ENCODE measurements at places on chromosomes 7 and 10. TPM values are rescaled to one million over a fixed set of nuclear protein-coding genes. Genes with fewer than 3 reads are reported as not detected.

- no peak for DNase-seq
Measured at GRCh38 chr7:154096-154799, 38.1 kb upstream of the FAM20C start.

Gene NEUROD6
- not detected for total RNA-seq

Gene ANKRD30A
- total RNA-seq: not detected

DNA sequence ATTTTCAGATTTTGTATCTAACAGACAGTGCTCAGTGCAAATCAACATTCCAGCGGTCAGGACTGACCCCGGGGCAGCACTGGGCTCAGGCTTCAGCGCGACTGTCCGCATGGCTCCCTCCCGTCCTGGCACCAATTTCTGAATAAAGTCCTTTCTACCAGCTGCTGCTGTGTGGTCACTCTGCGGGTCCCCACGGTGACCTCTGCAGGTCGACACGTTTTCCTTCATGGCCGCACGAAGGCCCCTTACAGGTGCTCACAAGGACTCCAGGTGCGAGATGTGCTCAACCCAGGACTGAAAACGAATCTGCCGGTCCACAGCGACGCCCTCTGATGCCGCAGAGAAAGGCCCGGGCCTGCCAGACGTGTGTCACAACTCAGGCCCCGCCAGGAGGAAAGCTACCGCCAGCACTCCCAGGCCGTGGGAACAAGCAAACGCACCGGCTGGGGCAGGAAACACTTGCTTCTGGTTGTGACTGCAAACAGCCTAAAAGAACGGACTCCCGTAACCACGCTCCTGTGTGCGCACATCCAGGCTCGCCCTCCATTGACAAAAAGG, 3.7 kb upstream of the UTF1 start:
- DNase-seq: no peak

DNA sequence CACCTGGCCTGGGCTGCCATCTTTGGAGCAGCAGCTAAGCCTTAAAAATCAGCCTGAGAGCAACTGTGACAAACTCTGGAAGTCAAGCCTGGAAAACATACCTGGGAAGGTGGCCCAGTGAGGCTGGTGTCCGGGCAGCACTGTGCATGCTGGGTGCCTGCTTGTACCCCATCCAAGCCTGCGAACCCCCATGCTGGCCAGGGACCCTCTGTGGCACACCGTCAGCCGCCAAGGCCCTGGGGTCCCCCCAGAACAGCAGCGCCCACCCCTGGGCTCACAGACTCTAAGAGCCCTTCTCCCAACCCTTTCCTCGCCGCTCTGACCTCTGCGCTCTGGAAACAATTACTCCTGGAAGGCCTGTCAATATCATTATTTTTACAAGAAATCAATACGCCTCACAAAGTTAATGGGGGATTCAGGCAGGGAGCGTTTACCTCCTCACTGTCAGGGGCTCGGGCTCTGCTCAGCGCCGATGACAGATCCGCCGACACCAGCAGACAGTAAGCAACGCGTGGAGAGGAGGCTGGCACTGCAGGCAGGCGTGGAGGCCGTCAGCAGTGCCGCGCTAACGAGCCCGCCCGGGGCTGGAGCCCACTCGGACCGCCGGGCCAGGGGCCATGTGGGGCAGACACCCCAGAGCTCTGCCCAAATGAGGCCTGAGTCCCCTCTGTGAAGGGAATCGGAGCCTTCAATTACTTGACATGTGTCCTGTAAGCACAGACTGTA, 54.4 kb downstream of the EBF3 start:
- DNase-seq: no peak

Gene GPNMB
- 120 TPM for total RNA-seq

DNA sequence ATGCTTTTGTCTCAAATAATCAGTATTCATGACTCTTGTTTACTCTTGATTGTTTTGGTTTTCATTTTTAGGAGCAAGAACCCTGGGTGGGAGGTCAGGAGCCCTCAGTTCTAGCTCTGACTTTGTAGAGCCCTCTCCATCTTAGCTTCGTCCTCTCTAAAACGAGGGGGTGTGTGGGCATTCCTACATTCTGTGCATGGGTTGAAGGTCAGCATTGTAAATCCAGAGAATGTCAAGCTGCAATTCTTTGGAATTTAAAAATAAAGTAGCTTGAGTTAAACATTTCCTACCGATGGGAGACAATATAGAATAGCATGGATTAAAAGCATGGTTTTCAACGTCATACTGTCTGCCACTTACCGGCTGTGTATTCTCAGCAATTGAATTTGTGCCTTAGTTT, 128.3 kb downstream of the PRPF18 start:
- DNase-seq: no peak

All from renal cortical epithelial cell (primary cell).